ENCODE measurements at places on chromosomes 7 and 10.

GRCh38 chr7:28078036-28078901 lies 102.3 kb downstream of the JAZF1 start:
- peak; percentile 74 for DNase-seq

DNA sequence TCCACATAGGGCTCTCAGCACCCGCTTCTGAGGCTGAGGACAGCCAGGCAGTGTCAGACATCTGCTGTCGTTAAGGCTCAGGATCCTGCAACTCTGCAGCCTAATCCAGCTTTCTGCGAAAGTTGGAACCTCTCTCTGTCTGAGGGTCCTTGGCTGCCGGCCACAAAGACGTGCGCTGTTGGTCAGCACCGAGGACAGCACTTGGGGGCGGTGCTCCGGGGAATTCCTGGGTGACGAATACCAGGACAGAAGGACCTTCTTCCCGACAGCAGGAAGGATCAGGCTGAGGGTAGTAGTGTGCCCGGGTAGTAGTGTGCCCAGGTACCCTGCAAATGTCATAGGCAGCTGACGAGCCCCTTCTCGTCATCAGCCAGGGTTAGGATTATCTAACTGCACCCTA lies 16.0 kb upstream of the RASGEF1A start:
- DNase-seq: no peak

GRCh38 chr7:157336383-157337315 lies at the start of gene DNAJB6:
Gene DNAJB6 (plus strand): TSS chr7:157337004. CDS start chr7:157358573, 21,569 bp downstream.
- peak; percentile 98 for DNase-seq

DNA sequence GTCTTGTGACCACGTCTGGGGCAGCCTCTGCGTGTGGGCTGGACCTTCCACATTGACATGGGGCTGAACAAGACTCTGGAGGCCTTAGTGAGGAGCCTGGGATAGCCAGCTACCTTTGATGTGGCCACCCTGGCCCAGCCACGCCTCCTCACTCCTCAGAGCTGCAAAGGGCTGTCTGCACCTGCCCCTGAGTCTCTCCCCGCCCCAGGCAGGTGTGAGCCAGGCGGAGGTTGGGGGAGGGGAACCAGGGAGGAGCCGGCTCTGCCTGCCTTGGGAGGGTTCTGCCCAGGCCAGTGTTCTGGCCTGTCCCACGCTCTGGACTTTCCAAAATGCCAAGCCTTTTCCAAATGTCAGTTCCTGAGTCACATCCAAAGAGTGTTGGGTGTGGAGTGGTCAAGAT lies 72.2 kb downstream of the GTF2IRD1 start:
- no peak for DNase-seq

DNA sequence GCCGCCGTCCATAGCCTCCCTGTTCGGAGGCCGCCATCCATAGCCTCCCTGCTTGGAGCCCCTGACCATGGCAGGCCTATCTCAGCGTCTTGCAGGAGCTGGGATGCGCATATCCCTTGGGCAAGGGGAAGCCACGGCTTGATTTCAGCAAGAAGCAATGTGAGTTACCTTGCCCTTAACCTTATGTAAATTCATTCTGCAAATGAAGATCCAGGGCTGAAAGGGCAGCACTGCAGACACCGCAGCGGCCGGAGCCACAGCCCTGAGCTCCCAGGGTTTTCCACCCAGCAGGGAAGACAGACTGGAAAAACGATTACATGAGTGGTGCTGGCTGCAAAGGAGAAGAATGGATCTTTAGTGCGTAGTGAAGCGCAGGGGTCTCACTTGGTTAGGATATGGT lies 95.8 kb downstream of the SEC61G start:
- DNase-seq: no peak

DNA sequence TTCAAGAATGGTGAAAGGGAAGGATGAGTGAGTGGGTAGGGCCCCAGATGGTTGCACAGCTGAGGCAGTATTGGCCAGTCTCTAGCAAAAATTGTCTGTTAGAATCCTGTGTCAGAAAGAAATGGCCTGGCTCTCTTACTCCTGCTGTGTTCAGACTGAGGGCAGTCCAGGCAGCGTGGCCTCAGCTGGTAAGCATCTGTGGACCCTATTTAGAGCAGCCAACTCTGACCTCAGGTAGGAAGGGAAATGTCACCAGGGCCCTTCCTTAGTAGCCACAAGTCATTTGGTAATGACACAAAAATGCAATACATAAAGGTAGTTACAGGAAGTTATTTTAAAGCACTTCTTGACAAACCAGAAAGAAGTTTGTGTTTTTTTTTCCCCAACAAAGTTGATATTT lies 1194.7 kb downstream of the CNTNAP2 start:
- no peak for DNase-seq

GRCh38 chr10:133251388-133252222 lies 13.9 kb downstream of the VENTX start:
- peak; percentile 35 for DNase-seq

DNA sequence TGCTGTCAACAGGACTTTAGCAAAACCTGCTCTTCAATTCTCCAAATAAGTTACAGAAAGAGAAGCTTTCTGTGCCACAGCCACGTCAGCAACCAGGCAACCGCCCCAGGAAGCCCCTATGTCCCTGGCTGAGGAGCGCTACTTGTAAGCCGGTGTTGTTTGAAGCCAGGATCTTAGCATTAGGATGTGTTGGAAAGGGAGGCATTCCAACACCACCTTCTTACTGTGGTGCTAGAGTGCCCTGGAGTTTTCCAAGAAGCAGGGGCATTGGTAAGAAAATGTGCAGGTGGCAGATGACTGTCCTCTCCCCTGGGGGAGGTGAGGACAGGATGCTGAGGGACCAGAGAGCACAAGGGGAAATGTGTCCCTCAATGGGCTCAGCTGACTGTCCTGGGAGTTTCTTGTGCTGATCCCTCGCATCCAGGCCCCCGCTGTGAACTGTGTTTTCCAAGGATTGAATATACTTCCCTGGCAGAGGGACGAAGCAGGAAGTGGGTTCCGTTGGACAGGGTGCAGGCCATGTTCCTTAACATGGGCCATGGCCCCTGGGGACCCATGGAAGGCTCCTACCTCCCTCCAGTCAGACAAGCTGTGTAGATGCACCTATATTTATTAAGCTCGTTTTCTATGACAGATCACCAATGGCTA lies 139.6 kb upstream of the GDF10 start:
- no peak for DNase-seq

GRCh38 chr10:14617852-14618251 lies 156.8 kb downstream of the FAM107B start:
- DNase-seq: no peak

GRCh38 chr10:34339816-34340553 lies 475.1 kb downstream of the PARD3 start:
- no peak for DNase-seq

DNA sequence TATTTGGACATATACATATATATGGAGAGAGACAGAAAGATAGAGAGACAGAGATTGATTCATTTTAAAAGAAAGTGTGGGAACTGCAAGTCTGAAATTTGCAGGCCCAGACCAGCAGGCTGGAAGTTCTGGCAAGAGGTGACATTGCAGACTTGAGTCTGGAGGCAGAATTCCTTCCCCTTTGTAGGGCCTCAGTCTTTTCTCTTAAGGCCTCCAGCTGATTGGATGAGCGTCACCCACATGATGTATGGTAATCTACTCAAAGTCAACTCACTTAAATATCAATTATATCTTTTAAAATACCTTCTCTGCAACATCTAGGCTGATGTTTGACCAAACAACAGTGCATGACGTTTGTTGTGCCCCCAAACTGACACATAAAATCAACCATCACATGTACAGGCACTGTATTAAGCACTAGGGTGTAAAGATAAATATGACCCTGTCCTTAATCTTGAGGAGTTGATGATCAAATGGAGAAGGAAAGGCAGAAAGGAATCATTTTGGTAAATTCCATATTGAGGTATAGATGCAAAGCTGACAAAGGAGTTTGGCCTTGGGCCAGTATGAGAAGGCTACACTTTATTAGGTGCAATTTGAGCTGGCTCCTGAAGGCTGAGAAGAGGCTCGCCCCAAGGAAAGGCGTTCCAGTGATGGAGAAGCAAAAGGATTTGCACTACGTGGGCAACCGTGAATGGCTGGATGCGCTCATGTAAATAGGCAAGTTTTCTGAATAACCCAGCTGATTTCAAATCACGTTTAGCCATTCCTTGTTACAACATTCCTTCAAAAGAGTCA lies 52.6 kb downstream of the BPGM start:
- DNase-seq: no peak

DNA sequence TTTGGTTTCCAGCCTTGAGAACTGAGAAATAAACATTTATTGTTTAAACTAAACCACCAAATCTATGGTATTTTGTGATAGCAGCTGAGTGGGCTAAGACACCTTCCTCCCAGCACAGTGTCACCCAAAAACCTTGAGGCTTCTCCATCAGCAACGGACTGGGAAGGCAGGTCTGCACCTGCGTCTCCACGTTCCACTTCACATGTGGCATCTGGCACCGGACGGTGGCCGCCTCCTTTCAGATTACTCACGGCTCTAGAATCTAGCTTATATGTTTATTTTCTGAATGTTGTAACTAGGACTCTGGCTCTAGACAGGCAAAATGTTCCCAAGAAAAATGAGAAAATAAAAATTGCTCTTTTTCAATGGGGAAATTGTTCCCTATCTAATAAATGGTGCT lies 201.0 kb downstream of the ADARB2 start:
- no peak for DNase-seq

DNA sequence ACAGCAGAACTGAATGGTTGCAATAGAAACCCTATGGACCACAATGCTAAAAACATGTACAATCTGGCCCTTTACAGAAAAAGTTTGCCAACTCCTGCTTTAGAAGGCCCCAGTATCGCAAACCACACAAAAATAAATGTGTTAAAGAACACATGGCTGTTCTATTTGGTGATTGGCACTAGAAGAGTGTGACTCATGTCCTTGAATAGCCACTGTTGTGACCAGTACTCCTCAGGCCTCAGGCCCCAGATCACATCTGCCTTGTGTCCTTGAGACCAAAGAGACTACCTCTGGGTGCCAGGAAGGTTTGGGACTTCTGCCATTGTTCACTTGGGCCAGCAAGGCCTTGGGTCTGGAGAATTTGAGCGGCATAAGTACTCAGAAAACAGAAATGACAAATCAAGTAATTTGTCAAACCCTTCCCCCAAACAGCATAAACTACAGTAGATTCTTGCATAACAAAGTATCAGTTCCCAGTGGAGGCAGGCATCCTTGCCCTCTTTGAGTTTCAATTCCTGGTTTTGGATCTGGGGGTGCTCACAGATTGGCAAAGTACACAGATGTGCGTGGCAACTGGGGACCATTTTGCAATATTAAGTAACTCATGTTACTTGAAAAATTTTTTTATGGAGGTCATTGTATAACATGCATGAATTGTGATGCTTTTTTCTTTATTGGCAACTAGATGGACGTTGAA lies 50.2 kb downstream of the MTURN start:
- no peak for DNase-seq

DNA sequence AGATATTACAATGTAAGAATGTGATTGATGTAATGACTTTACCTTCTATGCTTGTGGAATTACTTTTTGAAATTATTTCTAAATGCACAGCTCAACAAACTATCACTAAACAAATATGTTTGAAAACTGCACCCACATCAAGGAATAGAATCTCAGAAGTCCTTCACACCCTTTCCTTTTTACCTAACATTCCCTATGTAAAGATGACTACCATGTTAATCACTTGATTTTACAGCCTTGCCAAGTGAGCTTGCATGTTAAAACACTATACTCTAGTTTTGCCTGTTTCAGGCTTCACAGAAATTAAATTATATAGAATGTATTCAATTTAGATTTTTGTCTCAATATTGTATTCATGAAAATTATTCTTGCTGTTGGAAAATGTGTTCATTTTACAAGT lies 1169.4 kb upstream of the CELF2 start:
- no peak for DNase-seq

DNA sequence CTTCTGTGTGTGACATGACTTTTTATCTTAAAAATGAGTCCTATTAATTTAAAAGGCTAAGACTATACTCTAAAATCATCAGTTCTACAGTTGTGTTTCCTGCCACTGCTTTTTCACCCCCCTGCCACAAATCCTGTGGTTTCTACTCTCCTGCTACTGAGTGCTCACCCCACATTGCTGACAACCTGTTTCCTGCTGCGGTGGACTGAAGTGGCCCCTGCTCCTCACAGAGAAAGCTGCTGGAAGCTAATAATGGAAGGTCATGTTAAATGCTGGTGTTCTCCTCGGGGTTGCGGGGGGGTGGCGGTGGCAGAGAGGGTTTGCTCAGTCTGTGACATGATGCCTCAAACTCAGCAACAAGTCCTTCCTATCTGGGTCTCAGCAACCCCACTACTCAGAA lies 113.2 kb upstream of the INHBA start:
- DNase-seq: no peak

GRCh38 chr10:108850138-108850854 lies 1073.0 kb downstream of the XPNPEP1 start:
- DNase-seq: no peak

- DNase-seq: no peak
Observed at GRCh38 chr10:569961-570627, 119.4 kb downstream of the DIP2C start.

GRCh38 chr10:7792541-7792940 lies 4.6 kb downstream of the ATP5F1C start:
- no peak for DNase-seq

- DNase-seq: no peak
Observed at GRCh38 chr10:122363311-122363710, 11.2 kb upstream of the PLEKHA1 start.

DNA sequence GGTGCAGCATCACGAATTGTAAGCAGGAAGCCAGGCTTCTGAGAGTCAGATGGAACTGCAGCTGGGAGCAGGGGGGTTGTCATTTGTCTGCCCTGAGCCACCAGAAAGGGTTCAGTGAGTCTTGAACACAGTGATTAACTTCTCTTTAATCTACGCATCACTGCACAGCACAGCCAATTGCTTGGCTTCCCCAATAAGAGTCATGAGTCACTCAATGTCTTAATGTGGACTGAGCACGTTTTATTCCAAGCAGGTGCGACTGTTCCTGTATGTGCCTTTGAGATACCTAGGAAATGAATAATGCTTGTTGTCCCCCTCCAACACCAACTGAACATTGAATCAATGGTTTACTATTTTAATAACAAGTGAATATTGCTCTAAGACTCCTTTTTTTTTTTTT lies 26.0 kb upstream of the PLEKHA1 start:
- DNase-seq: no peak

DNA sequence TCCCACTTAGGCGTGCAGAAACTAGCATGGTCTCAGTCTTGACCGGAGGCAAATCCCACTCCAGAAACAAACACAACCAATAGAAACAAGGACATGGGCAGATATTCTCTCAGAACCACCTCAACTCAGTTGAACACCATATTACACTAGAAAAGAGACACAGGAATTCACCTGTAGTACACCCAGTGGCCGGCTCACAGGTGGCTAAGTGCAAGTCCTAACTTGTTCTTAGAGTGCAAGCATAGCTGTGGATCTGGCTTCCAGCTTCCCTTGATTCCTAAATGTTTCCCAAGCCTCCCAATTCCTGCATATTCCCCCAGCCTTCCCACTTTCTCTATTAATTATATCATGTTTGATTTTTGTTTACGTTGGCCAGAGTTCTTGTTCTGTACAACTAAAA lies 164.4 kb downstream of the TPK1 start:
- DNase-seq: no peak

GRCh38 chr7:96397936-96398598 lies 76.2 kb upstream of the SLC25A13 start:
- DNase-seq: no peak

- DNase-seq: no peak
Observed at GRCh38 chr10:1824928-1825327, 87.6 kb upstream of the ADARB2 start.
